ENCODE measurements at places on chromosomes 6 and 20.

- no peak for DNase-seq
These were observed 1.9 kb downstream of the HM13 start for GRCh38 chr20:31516166-31516565.

GRCh38 chr20:16349523-16350260 is 223.6 kb downstream of the KIF16B start:
- no peak for DNase-seq

- DNase-seq, result no peak
These were observed 82.3 kb upstream of the SHLD1 start for GRCh38 chr20:5667705-5668528.

DNA sequence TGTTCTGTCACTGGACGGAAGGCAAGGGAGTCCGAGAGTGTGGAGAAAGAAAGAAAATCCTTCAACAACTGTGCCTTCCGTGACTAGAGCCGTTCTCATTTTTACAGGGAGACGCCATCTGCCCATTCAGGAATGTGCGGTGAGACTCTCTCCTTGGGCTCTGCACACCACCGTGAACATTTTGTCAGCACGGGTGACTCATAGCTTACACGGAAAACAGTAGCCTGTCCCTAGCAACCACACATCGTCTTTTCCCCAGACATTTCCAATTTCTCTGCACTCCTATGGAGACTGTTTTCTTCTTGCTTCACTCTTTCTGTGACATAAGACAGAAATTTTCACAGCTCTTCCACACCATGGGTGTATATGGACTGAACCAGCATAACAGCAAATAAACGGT is 55.1 kb downstream of the TBXT start:
- no peak for DNase-seq

DNA sequence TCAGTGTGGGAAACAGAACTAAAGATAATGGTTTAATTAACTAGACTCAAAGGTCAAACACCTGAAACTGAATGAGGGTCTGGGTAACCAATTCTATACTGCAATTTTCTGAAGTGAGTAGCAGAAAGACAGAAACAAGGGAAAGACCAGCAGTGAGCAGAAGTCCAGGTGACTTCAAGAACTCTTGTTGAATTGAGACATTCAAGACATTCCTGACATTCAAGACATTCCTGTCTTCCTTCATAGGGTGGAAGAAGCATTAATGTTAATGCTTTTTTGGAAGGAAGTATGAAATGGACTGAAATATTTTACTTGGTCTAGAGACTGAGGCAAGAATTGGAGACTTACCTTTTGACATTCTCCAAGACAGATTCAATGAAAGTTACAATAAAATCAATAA is 529.9 kb upstream of the MMS22L start:
- DNase-seq, result no peak
